ENCODE measurements at places on chromosomes 16 and 17.

GRCh38 chr17:79866791-79867518 lies 27.7 kb upstream of the CBX4 start:
- DNase-seq: no peak

DNA sequence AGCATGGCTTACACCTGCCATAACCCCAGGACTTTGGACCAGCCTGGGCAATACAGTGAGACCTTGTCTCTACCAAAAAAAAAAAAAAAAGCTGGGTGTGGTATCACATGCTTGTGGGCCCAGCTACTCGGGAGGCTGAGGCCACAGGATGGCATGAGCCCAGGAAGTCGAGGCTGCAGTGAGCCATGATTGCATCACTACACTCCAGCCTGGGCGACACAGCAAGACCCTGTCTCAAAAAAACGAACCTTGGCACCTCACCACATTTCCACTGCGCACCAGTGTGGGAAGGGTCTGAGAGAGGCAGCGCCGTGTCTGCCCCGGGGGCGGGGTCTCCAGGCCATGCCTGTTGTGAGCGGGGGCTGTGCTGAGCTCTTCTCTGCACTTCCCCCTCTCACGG lies 6.3 kb downstream of the ACSF3 start:
- no peak for DNase-seq

DNA sequence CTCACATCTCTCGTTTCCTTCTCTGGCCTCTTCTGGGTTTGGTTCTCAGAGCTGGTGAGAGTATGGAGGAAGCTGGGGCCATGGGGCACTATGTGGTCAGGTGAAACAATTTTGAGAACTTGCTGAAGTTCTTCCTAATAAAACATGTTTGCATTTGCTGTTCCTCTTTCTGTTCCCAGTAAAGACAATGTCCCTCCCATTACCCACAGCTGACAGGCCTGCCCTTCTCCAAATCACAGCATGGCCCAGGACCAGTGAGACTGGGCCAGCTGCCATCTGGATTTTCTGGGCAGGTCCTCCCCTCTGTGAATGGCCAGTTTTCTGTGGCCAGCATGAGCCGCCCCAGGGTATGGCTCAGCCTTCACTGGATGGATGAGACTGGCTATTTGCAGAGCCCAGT lies at the start of gene CD300H:
CD300H (minus strand) TSS at position 113 of the 400 bp plus-strand sequence.
- no peak for DNase-seq

DNA sequence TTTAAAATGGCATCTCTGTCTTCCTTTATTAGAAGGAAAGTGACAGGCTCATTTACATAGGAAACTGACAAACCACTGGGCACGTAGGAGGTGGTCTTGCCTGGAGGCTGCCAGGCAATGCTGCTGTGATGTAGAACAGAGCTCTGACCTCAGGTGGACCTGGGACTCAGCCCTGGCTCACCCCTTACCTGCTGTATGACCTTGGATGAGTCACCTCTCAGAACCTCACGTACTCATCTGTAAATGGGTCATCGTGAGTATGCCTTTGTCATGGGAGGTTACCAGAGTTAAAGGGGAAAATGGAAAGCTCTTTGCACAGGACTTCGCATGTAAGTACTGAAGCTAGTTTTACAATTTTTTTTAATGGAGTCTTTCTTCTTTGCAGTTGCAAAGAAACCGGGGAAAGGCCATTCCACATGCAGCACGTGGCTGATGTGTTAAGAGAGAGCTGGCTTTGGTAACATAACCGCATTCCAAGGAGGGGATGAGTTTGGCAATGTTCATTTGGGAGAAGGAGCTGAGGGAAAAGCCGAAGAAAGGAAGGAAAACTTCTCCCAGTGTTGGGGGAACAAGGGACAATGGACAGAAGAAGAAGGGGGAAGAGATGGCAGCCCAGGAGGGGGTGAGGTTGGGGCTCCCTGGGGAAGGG lies 37.4 kb upstream of the LONP2 start:
- no peak for DNase-seq

DNA sequence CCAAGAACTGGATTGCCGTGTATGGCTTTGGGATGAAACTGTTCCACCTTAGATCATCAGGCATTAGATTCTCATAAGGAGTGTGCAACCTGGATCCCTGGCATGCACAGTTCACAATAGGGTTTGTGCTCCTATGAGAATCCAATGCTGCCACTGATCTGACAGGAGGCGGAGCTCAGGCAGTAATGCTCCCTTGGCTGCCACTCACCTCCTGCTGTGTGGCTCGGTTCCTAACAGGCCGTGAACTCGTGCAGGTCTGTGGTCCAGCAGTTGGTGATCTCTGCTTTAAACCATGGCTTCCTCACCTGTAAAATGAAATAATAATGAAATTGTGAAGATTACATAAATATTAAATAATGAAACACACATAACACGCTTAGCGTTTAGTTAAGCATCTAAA lies 45.5 kb upstream of the FBXO47 start:
- no peak for DNase-seq

DNA sequence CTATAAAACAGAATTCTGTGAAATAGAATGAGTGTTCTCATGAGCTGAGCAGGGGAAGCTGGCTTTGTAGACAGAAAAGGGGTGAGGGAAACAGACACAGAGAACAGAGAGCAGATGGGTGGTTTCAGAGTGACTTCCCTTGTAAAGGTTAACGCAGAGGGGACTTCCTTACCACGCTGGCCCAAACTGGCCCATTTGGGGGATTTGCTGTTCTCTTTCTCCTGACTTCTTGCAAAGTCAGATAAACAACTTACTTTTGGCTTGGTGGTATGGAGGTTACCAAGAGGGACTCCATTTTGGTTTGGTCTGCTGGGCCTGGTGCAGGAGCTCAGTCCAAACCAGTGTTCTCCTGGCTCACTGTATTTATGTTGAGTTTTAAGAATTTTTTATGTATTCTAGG lies 48.4 kb downstream of the SEC14L1 start:
- no peak for DNase-seq

DNA sequence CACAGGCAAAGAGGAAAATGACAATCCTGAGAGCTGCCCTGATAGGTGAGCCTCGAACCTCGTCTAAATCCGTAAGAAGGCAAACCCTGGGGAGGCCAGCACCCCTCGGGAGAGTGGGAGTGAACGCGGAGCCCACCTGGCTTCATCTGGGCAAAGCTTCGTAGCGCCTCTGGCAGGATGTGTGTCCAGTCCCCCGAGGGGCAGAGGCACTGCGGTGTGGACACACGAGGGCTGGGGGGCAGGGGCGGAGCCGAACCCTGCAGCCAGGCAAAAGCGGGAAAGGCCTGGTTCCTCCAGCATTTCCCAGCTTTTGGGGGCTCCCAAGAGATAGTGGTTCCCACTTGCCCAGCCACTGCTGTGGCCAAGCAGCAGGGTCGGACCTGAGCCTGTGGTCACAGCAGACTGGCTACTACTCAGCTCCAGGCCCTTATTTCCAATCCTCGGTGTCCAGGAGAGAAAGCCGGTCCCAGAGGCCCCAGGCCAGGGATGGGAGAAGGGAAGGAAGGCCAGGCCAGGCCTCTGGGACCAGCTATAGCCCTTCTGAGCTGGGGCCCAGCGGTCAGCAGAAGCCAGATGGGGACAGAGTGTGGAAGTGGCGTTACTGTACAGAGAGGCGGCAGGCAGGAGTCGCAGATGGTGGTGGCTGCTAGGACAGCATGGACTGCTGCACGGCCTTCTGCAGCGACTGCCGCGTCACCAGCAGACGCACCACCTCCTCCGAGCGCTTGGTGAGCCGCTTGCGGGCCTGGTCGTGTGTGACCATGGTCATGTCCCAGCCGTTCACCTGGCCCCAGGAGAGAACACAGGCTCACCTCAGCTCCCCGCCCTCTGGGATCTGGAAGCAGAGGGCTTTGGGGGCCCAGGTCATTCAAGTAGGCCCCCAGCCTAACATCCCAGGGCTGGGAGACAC lies 5.0 kb downstream of the TAX1BP3 start:
- DNase-seq: no peak

DNA sequence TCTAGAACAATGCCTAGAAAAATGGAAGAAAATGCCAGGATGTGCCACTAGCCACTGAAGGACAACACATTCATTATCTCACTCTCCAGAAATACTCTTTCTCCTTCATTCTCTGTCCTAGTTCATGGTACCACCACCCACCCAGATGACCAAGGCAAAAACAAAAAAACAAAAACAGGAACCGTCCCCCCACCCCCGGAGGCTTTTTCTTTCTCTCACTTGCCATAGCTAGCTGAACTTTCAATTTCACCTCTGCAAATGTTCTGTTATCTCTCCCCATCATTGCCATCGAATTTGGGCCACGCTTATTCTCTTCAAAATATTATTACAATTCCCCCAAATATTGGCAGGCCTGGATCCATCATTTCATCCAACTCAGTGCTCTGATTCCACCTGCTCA lies 49.0 kb downstream of the SOX9 start:
- no peak for DNase-seq

- no peak for DNase-seq
Measured at GRCh38 chr17:46195939-46196716, 2.9 kb upstream of the KANSL1 start.

GRCh38 chr17:62696256-62696655 lies 68.8 kb downstream of the MRC2 start:
- DNase-seq: no peak

DNA sequence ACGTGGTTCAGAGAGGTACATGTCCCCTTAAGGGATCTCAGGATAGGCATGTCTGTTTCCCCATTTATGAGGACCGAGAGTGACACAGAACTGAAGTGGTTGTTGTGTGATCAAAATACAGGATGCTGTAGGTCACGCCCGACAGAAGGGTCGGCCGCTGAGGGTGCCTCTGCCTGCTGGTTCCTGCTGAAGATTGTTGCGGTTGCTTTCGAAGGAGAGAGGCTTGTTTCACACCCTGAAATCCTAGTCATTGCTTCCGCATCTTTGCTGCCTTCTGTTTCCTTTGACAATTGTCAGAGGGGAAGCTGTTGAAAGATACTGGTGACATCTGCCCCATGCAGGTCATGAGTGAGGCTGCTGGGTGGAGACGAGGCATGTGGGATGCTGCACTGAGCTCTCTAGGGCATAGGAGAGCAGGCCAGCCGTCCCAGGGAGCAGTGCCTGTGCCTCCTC lies 3.8 kb upstream of the NAT9 start:
- no peak for DNase-seq

GRCh38 chr16:79041206-79041605 lies 559.3 kb downstream of the MAF start:
- no peak for DNase-seq

DNA sequence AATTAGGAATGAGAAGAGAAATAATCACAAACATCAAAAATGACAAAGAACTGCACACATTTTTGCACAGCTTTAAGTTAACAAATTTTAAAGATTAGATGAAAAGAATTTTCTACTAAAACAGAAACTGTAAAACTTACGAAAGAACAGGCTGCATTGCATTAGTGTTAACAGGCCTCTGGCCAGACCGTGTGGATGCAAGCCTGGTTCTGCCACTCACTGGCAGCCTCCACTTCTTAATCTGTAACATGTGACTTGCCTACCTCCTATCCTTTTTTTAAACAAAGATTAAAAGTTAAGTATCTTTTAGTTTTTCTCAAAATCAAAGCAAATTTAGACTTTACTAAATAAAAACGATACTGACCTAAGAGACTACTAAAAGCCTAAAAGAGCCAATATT lies 37.5 kb downstream of the CREBBP start:
- DNase-seq: no peak

DNA sequence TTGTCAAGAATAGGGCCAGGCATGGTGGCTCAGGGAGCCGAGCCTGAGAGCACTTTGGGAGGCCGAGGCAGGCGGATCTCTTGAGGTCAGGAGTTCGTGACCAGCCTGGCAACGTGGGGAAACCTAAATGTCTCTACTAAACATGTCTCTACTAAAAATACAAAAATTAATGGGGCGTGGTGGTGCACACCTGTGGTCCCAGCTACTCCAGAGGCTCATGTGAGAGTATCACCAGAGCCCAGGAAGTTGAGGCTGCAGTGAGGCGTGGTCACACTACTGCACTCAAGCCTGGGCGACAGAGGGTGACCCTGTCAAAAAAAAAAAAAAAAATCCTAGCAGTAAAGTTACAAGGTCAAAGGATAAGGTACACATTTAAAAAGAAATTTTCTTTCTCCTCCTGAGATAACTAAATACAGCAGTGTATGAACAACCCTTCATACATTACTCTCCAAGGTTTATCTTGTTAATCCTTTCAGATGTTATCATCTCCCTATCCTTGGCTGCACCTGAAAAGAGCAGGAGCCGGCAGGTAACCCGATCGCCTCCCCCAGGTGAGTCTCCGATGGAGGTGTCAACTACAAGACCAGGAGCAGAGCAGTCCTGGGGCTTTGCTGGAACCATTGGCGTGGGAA lies 122.3 kb downstream of the GOSR1 start:
- peak; percentile 74 for DNase-seq

DNA sequence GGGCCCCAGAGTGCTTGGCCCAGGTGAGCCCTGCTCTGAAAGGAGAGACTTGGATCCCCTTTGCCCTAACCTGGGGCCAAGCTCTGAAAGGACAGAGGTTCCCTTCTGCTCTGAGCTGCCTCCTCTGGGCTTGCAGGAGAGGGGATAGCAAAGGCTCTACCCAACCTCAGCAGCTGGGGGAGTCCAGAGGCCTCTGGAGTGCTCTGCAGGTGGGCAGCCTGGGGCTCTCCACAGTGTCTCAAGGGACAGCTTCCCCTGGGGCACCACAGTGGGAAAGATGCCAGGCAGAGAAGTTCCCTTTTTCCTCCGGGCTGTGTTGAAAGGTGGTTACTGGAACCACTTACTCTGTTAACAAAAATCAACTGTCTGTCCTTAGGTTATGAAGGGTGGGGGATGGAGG lies 48.2 kb upstream of the MGAT5B start:
- no peak for DNase-seq

All from LNCaP clone FGC (cell line).